ENCODE measurements at places on chromosomes 4 and X.

GRCh38 chr4:55074386-55074785 is 51.0 kb downstream of the KDR start:
- no peak for DNase-seq

DNA sequence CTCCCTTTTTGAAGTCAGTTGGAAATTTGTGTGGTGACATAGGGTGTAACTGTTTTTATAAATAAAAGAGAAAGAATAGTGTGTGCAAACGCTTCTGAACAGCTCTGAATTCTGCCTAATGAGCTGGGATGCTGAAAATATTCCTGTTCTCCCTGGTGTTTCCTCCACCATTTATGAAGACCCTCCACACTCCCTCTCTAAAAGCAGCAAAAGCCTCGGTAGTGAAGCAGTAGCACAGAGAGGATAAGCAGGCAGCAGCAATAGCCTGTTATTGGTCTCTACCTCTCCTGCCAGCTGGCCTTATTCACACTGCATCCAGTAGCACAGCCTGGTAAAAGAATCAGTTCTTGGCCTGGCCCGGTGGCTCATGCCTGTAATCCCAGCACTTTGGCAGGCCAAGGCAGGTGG is 406.1 kb downstream of the IQCM start:
- no peak for DNase-seq

GRCh38 chr4:6121941-6122340 is 78.4 kb downstream of the JAKMIP1 start:
- DNase-seq, result no peak

GRCh38 chr4:125105561-125105960 is 209.2 kb upstream of the FAT4 start:
- no peak for DNase-seq

DNA sequence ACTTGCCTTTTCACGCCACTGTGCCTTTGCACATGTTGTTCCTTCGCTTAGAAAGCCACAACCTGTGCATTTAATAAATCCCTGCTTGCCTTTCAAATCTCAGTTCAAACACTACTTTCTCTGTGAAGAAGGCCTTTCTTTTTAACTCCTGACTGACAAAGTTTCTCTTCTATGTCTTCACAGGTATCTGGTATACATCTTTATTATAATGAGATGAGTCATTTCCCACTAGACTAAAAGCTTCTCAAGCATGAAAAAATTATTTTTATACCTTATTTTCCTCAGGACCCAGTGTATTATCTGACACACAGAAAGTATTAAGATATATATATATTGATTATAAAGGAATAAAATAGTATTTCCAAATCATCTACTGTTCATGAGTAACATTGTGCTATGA is 189.9 kb downstream of the TBCK start:
- no peak for DNase-seq

DNA sequence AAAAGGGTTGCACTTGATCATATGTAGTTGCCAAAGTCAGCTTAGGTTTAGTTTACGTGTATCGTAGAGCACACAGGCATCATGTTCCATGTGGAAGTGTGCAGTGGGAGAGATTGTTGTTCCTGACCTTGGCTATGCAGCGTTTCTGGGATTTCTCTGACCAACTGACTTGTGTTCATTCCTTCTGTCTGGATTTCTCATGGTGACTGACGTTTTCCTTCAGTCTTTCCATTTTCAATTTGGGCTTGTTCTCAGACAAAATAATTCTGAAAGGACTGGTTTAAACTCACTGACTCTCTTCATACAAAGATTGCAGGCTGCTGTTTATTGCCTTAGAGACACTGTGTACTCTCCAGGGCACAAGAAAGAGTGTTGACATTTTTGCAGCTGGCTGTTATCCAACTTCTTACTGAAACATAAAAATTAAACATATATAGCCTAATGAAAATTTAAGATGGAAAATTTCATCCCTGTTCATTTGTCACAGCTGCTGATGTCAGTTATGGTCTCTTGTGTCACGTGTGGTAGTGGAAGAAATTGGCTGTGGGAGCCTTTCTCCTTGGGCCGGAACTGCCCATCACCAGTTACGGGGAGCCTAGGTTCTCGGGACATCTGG is 95.4 kb downstream of the TNIP2 start:
- DNase-seq, result no peak

DNA sequence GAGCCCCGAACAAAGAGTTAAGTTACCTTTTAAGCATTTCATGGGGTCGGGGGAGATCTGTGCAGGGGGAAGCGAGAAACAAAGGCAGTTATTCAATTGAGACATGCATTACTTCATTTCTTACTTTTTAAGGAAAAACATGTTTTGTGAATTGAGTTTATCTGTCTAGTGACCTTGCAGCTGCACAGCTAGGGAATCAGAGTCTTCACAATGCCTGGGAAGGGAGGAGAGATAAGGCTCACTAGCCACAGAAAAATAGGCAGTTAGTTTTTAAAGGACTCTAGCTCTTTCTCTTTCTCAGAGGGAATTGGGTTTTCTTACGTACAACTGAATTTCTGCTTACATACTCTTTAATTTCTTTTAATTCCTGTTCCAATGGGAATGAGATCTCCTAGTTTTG is 26.2 kb upstream of the ZBTB33 start:
- no peak for DNase-seq

DNA sequence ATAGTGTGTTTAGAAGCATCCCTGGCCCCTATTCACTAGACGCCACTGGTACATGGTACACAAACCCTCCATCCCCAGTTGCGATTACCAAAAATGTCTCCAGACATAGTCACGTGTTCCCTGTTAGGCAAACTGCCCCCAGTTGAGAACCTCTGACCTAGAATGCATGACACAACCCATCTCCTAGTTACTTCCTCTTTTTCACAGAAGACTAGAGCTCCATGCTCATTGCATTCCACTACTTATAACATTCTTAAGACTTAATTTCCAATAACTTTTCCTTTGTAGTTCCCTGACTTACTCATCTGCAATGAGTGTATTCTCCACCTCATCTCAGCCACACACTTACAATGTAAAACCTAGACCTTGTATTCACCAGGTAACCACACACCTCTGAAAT is 68.6 kb downstream of the PRSS12 start:
- DNase-seq, result no peak

DNA sequence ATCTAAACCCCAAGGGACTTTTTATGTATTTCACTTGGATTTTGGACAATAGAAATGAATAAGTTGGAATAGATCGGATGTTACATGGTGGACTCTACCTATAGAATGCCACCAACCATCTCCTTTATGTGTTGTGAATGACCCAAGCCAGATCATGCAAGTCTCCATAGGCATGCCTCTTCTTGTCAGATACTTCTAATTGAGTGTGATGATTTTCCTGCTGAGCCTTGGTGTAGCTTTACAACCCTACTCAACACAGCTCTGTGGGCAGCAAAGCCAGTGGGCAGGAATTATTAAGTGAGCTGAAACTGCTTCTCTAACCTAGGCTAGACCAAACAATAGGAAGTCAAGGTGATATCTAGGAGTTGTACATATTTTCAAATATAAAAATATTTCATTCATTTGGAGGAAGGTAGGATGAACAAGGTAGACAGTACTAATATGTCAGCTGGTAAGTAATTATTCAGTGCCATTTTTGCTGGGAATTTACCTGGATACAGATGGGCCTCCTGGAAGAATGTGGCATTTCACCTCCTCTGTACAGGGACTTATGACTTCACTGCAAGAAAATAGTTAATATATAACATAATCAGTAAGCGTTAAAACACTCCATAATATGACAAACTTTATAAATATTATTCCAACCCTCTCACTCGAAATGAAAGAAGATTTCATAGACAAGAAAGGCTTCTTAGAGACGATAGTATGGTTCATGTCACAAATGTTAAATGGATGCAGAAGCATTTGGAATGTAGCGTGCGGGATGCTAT is 298.0 kb upstream of the FAT1 start:
- DNase-seq, result no peak

- DNase-seq, result no peak
Observed at GRCh38 chr4:140926672-140927071, 170.5 kb upstream of the TBC1D9 start.

DNA sequence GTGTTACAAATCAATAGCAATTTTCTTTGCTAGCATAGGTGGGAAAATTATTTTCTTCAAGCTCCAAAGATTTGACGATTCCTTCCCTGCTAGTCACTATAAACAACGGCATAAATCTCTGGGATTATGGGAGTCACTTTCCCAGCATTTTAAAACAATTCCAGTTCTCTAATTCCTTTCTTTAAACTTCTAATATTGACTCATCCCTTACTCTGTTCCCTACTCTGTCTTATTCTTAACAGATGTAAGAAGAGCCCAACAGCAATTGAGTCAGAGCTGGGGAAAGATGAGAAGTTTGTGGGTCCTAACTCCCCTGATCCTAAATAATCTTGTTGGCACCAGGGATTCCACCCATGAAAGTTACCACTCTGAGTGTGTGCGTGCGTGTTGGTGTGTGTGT is 47.4 kb upstream of the IL21 start:
- no peak for DNase-seq

GRCh38 chr4:159401791-159402380 is 299.0 kb downstream of the RAPGEF2 start:
- no peak for DNase-seq

DNA sequence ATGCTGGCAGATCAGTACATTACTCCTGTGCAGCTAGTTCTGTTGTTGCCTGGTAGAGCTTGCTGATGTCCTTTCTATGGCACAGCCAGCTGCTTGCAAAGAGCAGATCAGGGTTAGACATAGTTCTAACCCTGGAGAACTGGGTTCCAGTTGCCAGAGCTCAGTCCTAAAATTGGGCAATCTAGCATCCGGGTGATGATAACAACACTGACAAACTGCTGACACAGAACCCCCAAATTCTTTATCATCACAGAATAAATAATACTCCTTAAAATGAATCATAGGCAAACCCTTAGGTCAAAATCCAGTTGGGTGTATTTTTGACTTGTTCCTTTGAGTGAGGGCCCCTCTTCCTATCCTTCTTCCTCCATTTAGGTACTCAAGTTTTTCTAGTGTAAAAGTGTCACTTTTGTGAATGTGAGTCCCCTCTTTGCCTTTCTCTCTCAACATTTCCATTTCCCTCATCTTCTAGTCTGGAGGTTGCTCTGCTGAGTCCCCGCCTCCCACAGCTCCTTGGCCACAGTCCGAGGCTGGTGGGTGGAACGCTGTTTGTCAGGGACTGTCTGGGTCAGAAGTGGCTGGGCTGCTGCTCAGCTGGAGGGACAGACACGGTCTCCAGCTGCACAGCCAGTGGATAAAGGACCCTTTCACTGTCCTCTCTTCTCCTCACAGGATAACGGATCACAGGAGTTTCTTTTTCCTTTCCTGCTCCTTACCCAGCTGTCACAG is 93.6 kb upstream of the RASGEF1B start:
- DNase-seq, result no peak

GRCh38 chr4:7964890-7965662 is 25.4 kb upstream of the AFAP1 start:
- DNase-seq, result no peak

GRCh38 chrX:18360867-18361266 is 6.4 kb upstream of the SCML2 start:
- no peak for DNase-seq

- DNase-seq, result no peak
Observed at GRCh38 chr4:158998624-158999023, 104.3 kb upstream of the RAPGEF2 start.

- no peak for DNase-seq
Observed at GRCh38 chr4:44563496-44563895, 87.9 kb downstream of the YIPF7 start.

- DNase-seq, result no peak
Observed at GRCh38 chr4:23887989-23888388, 1.9 kb downstream of the PPARGC1A start.

DNA sequence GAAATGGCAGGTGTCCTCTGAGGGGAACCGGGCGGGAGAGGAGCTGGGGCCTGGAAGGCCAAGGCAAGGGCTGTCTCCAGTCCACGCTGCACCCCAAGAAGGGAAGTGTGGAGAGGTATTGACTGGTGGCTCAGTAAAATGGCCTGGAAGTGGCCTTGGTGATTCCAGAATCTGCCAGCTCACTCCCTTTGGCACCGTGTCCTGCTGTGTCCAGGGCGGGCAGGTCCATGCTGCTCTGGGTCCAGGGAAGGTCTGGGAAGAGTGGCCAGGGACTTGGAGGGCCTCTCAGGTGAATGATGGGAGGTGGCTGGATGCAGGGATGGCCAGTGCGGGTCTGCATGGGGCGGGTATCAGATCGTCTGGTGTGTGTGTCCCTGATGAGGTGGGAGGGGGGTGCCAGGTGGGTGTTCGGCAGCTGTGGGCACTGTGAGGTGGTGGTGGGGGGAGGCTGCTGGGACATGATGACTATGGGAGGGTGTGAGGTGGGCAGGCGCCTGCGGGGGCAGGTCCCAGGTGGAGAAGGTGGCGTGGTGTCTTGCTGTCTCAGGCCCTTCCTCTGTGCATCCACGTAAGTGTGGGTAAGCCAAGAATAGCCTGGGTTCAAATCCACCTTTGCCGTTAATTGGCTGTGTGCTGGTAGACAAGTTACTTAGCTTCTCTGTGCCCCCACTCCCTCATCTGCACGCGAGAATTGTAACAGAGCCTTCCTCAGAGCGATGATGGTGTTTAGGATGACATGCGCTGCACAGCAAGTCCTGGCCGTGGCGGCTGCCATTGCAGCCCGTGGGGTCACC is 17.7 kb downstream of the RGS12 start:
- DNase-seq, result no peak

DNA sequence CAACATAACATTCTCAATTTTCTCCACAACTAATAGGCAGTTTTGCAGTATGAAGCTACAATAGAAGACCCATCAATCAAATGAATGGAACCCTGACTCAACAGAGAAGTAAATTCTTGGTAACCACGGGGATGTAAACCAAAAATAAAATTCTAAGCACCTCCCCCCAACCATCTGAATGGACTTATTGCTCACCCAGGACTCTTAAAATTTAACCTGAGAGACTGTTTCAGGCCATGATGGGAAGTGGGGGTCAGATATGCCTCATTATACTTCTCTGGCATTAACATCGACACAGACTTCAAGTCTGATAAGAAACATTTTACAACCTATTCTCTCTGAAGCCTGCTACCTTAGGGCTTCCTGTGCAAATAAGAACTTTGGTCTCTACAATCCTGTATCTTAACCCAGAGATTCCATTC is 620.9 kb downstream of the TLL1 start:
- no peak for DNase-seq

DNA sequence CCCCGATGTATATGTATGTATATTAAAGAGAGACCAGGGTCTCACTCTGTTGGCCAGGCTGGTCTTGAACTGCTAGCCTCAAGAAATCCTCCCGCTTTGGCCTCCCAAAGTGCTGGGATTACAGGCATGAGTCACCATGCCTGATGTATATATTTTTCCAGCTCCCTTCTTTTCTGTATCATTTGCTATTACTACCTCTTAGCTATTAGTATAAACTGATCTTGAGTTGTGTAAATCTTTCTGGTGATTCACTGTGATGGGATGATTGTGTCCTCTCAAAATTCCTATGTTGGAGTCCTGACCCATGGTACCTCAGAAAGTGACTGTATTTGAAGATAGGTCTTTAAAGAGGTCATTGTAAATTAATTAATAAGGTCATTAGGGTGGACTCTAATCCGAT is 53.1 kb downstream of the HPRT1 start:
- DNase-seq, result no peak

GRCh38 chr4:26268246-26268645 is 52.6 kb upstream of the RBPJ start:
- no peak for DNase-seq

- DNase-seq, result no peak
Observed at GRCh38 chr4:173159791-173160190, 8.8 kb upstream of the GALNT7 start.

Data from stimulated activated CD8-positive, alpha-beta memory T cell treated with anti-CD3 and anti-CD28 coated beads, Interleukin-15, amount 100 ng/mL, for 1 hour (primary cell).